Kidney capillary endothelial cell (primary cell): ENCODE measurements at places on chromosomes 3 and 15.

DNA sequence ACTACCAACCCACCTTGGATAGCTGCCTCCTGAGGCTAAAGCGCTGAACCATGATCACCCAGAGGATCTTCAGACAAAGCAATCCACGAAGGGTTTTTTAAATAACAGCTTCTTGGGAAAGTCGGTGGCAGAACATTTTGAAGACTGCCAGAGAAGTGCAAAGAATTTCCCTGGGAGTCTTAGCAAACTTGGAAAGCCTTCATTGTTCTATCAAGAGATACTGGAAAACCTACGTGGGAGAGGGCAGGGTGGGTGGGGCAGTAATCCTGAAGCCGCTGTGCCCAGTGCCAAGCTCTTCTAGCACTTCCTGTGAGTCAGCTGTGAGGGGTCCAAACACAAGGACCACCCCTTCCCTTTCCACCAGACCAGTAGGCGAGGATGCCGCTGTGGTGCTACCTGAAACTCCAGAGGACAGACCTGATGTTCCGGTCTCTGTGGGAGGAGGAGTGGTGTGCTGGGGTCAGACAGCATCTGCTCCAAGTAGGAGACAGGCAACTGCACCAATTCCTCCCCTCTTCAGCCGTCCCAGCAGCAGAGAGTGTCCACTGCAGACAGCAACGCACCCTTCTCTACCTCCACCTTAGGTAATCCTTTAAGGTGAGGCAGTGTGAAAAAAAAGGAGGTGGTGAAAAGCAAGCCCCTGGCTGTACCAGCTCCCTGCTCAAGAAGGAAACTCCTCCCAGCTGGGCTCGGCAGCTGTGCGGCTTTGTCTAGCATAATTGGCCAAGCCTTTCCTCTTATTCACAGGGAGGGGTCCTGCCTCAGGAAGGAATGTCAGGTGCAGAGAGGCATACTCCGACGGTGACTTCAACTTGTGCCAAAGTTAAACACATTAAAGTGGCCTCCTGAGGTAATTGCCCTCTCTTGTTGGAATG is 99.0 kb downstream of the TMCC1 start:
- DNase-seq = peak; percentile 62

DNA sequence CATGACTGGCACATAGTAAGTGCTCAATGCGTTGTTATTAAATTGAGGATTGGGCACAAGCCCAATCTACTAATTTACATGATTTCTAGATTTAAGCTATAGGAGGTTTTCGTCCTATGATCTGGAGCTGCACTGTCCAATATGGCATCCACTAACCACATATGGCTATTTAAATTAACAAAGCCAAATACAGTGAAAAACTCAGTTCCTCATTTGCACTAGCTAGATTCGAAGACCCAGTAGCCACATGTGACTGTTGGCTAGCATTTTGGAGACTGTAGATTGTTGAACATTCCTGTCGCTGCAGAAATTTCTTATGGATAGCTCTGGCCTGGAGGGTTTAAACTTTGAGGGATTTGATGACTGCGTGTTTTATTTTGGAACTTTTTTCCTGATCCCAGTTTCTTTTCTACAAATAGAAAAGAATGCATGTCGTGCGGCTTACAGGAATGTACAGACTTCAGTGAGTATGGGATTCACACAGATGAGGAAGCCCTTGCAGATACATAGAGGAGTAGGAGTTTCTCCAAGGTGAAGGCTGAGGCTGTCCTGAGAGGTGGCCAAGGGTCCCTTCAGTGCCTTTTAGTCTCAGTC is 82.8 kb downstream of the SLCO3A1 start:
- DNase-seq = no peak

DNA sequence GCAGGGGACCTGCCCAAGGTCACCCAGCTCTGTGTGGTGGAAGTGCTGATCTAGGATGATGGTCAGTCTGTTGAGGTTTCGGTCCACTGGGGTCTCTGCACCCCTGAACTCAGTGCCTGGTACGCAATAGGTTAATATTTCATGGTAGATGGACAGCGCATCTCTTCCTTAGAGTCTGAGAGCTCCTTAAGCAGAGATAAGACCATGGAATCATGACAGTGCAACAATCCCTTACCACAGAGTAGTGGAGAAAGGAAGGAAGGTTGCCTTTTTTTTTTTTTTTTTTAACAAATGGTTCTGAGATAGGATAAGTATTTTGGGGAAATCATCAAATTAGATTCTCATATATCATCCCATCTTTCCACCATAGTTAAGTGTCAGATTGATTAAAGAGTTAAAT is 79.8 kb upstream of the SLC6A1 start:
- DNase-seq = no peak

GRCh38 chr15:72856549-72857040 is 73.0 kb upstream of the ADPGK start:
- DNase-seq = no peak

- DNase-seq = no peak
Measured at GRCh38 chr3:170204023-170204472, 18.2 kb upstream of the PRKCI start.

DNA sequence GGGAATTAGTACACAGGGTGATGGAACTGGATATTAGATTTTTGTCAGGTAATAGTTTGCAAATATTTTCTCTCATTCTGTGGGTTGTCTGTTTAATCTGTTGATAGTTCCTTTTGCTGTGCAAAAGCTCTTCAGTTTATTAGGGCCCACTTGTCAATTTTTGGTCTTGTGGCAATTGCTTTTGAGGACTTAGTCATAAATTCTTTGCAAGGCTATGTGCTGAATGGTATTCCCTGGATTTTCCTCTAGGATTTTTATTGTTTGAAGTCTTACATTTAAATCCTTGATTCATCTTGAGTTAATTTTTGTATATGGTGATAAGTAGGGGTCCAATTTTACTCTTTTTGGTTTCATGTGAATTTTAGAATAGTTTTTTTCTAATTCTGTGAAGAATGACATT is 111.3 kb downstream of the ARRDC4 start:
- no peak for DNase-seq

DNA sequence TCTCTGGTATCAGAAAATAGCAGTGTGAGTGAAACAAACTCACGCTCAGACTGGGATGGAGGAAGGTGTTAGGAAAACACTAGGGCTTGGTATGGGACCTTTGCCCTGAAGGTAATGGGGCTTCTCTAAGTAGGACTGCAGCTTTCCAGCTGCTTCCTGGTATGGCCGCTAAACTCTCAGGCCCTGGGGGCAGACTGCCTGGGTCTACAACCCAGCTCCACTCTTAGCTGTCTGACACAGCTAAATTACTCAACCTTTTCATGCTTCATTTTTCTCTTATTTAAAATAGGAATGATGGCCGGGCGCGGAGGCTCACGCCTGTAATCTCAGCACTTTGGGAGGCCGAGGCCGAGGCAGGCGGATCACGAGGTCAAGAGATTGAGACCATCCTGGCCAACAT is 5.2 kb upstream of the YEATS2 start:
- DNase-seq = no peak

GRCh38 chr3:16066545-16066944 is 107.9 kb upstream of the GALNT15 start:
- DNase-seq = no peak

- no peak for DNase-seq
Measured at GRCh38 chr3:183487896-183488295, 59.5 kb upstream of the MCF2L2 start.

GRCh38 chr3:72158639-72159326 is 373.8 kb upstream of the PROK2 start:
- no peak for DNase-seq

GRCh38 chr15:25246641-25247406 is 192.0 kb downstream of the UBE3A start:
- no peak for DNase-seq

GRCh38 chr3:111152496-111152895 is 80.9 kb downstream of the NECTIN3 start:
- no peak for DNase-seq

DNA sequence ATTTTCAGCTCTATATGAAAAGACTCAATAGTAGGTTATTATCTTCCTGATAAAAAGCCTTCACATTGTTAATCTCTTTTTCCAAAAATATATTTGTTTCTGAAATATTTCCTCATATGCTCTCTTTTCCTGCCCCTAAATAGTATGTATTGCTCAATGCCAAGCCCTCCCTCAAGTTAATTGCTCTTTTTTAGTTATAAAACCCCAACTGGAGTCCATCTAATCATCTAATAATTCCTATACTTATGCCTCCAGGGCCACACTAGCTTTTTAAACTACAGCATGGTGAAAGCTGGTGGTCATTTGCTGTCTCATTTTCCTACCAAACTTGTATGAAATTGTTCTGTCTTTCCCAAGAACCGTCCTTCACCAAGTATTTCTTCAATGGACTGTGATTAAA is 26.7 kb downstream of the AQP9 start:
- no peak for DNase-seq

DNA sequence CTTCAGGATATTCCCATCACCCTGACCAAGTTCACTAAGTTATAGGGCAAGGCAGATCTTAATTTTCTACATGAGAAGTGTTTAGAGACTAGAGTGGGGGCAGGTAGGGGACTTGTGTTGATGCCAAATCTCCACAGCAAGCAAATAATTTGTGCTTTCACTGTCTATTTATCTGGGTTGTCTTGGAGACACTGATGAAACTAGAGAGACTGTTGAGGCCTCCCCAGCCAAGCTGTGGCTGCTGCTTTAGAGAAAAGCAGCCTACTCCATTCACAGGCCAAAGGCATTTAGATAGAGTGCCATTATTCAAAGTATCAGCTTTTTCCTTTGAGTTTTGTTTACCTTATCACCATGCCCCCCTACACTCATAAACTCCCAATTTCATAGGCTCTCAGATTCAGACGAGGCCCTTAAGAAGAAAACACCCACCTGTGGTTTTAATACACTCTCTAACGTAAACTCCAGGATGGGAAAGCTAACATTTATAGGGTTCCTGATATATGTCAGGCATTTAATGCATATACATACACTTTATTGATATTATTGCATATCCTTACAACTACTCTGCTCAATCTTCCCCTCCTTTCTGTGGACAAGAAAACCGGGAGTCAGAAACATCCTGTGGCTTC is 130.4 kb upstream of the FOXB1 start:
- no peak for DNase-seq
